ENCODE measurements at places on chromosomes 3 and 15.

DNA sequence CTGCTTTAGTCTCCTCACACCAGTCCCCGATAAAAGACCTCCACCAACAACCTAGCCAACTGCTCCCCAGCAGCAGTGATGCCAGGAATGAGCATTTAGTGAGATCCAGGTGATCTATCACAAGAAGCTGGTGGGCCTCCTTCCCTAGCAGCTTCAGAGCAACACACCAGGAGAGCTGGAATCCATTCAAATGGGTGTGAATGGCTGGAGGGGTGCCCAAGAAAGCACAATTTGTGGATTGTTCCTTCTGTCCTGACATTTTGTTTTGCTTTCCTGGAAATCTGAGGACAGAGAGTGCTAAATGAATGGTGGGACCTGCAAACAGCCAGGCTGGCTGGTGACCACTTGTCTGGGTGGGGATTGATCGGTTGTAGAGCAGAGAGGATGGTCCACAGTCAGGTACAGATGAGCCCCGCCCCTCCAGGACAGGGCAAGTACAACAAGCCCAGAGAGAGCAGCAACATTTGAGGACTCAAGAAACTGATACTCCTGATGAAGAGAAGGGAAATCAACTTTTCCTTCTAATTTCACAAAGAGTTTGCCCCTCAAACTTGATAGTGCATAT lies 316.8 kb downstream of the VPS13C start:
- DNase-seq: no peak

DNA sequence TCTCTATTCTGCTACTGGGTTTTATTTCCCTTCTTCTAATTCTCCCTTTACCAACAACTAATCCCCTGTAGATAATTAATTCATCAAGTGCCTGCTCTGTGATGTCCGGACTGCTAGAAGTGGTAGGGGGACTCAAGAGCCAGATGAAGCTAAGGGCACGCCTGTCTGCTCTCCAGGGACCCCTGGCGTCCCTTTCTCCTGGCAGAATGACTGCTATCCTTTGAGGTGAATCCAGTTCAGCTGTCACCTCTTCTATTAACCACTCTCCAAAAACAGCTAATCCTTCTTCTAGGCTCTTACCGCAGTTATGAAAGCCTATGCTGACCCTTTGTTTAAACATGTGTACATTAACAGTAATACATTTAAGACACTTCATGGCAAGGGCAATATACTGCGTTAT lies 1.4 kb upstream of the CHRNA7 start:
- peak; percentile 0 for DNase-seq

DNA sequence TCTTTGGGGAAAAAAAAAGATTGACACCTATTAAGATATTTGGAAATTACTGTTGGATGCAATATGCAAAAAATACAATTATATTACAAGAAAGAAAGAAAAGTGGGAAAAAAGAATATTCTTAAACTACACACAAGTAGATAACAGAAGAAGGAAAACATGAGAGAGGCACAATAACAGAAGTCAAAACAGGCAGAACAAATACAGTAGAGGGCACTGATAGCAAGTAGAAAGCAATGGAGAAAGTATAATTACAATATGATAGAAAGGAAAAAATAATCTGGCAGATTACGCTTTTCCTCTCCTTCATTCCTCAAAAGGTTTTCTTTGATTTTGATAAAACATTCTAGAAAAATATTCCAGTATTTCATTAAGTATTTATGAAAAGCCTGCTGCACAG lies 72.1 kb downstream of the ADAM10 start:
- DNase-seq: no peak

DNA sequence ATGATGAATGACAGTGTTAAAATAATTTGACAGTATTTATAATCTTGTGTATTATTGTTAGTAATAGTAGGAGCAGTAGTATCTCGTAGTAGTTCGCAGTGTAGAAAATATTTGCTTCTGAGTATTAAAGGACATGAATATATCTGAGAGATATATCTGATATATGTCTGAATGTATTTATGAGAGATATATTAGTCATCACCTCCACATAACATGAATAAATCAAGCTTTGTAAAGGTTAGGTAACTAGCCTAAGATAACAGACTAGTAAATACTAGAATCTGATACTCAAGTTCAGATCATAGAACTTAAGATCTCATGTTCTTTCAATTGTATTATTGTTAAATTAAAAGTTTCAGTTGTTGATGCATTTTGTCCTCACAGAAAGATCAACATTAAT lies 130.5 kb downstream of the UBE2E2 start:
- no peak for DNase-seq

GRCh38 chr3:154480033-154480432 lies 50.0 kb upstream of the GPR149 start:
- DNase-seq: no peak

GRCh38 chr15:85752124-85752475 lies 42.6 kb downstream of the KLHL25 start:
- DNase-seq: no peak

- DNase-seq: no peak
These were observed 23.6 kb downstream of the MRPS11 start for GRCh38 chr15:88491158-88491557.

GRCh38 chr3:69868841-69869420 lies 129.7 kb downstream of the MITF start:
- no peak for DNase-seq

DNA sequence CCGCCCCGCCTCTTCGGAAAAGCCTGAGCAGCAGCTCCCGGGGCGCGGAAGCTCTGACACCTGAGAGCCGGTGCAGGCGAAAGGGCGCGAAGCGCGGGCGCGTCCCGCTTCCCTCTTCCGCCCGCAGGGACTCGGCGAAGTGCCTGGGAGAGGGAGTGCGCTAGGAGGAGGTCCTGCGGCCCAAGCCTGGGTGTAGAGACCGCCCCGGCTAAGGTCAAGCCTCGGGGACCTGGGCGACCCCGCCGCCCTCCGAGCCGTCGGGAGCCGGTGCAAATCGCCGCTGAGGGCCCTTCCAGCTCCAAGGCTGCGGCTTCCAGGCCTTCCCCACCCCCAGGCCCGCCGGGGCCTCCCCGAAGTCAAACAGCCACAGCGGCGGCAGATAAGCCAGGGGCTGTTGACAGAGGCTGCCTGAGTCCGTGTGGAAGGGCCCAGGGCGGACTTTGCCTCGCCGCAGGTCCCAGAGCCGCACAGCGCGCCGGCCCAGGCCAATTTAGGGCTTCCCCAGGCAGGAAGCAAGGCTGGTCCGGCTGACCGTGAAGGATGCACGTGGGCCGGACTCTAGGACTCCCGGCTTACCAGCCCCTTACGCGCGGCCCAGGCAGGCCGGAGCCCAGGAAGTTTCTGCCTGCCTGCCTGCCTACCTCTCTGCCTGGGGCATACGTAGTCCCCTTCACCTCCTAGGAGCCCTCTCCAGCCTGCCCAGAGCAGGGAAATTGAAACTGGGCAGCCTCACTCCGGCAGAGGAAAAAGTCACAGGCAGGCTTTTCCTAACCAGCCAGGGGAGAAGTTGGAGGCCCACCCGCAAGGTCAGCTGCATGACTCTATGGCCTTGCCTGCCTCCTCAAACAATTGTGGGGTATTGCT lies 2.3 kb downstream of the ITPKA start:
- no peak for DNase-seq

- DNase-seq: peak; percentile 4
These were observed 71.6 kb downstream of the MEIS2 start for GRCh38 chr15:37028625-37029296.

DNA sequence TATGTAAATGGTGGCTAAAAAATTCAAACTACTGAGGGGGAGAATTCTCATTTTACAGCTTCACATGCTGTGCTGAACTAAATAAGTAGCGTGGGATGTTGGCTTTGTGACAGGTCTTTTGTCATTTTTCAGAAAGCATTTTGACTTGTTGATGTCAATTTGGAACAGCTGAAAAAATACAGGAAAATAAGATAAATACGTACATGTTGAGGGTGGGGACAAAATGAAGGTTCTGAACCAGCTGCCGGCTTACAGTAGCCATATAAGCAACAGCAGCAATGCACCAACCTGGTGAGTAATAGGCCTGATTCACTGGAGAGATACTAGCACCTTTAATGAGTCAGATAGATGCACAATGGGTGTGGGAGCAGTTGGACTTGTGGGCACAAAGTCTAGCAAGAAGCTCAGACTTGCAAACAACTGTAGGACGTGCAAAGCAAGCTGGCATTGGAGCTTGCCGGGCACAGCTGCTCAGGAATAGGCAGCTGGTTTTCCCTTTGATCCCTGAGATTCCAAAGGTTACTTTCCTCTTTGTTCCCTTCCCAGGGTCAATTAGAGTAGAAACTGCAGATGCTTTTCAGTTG lies 12.9 kb downstream of the B3GNT5 start:
- DNase-seq: no peak

DNA sequence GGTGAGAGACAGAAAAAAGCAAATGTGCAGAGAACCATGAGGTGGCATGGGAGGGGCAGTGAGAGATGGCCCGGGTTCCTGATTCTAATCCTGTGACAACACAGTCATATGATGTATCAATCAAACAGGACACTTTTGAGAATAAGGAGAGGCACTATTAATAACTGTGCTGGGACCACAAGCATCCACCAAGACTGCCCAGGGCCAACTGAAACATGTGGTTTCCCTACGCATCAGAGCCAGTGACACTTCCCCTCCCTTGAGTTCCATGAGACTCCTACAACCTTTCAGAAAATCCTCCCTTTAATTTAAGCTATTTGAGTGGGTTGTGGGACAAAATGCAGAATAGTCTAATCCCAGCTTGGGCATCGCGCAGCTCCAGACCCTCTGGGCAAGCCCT lies 17.4 kb downstream of the SH3BP5 start:
- no peak for DNase-seq

GRCh38 chr3:42815826-42816225 lies 6.6 kb downstream of the ACKR2 start:
- DNase-seq: no peak

Data from NCI-H1694 treated with DMSO at 0.1 percent for 48 hours (cell line).